ENCODE measurements at places on chromosomes 5 and 9. TPM values are rescaled to one million over a fixed set of nuclear protein-coding genes. Genes with fewer than 3 reads are reported as not detected.
A peak's percentile ranks its signal among the peaks of the same experiment; 100 is the strongest.

- no peaks in the 10 kb centered on the region for H3K27me3 ChIP-seq
- H3K36me3 ChIP-seq = no peaks in the 10 kb centered on the region
Measured at GRCh38 chr5:35242702-35243258, 12.5 kb upstream of the PRLR start.

GRCh38 chr9:92638621-92639101 is 31.3 kb downstream of the IPPK start:
- H3K4me1 ChIP-seq = no peaks in the 10 kb centered on the region
- H3K36me3 ChIP-seq = peaks cover 88% of the 10 kb centered on the region
- DNase-seq = no peak
- no peak overlapping the region for H3K4me3 ChIP-seq
- H3K27me3 ChIP-seq = no peaks in the 10 kb centered on the region

DNA sequence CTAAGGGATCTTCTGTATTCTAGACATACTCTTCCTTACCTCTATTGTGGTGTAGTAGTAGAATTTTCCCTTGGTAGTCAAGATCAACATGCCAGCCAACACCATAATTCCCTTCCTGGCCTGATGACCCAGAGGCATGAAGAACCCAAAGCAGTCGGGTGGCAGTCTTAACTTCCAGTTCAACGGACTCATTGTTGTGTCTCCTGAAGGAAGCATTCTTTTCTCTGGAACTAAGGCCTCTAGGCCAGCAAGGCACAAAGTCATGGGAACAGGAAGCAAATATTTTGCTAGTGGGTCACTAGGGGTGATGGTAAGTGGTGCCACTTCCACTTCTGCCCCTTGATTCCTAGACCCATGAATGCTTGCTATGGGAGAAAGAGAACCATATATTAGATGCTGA is 55.2 kb upstream of the DAPK1 start:
- no peaks in the 10 kb centered on the region for H3K27me3 ChIP-seq
- DNase-seq = no peak
- H3K4me3 ChIP-seq = no peak overlapping the region
- no peak overlapping the region for H3K27ac ChIP-seq
- H3K36me3 ChIP-seq = no peaks in the 10 kb centered on the region
- H3K4me1 ChIP-seq = no peaks in the 10 kb centered on the region

GRCh38 chr9:118693645-118694044 is 675.6 kb downstream of the BRINP1 start:
- no peaks in the 10 kb centered on the region for H3K36me3 ChIP-seq
- no peak overlapping the region for H3K4me3 ChIP-seq
- DNase-seq = no peak
- no peaks in the 10 kb centered on the region for H3K27me3 ChIP-seq
- no peaks in the 10 kb centered on the region for H3K4me1 ChIP-seq

DNA sequence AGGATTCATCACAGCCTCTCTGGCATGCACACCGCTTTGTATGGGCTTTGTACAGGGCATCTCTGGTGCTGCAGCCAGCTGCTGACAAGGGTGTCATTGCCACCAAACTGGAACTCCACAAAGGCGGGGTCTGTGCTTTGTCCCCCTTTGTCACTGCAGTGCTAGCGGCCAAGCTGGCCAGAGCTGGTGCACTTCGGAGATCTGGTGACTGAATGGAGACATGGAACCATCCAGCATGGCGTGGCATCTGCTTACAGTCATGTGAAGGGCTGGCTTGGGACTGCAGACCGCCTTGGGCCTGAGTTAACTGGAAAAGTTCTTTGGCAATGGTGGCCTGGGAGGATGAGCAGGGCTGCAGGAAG is 18.7 kb upstream of the COL5A1 start:
- H3K4me1 ChIP-seq = no peaks in the 10 kb centered on the region
- H3K4me3 ChIP-seq = no peak overlapping the region
- no peak for DNase-seq
- H3K36me3 ChIP-seq = no peaks in the 10 kb centered on the region

PAIP2 gene
- 58.9 TPM for polyA plus RNA-seq

- H3K4me3 ChIP-seq = no peak overlapping the region
- peak overlapping the region; percentile 71 for H3K27ac ChIP-seq
- DNase-seq = no peak
- H3K27me3 ChIP-seq = no peaks in the 10 kb centered on the region
- peaks cover 20% of the 10 kb centered on the region for H3K4me1 ChIP-seq
- H3K36me3 ChIP-seq = no peaks in the 10 kb centered on the region
Measured at GRCh38 chr5:142826741-142827492, 56.7 kb downstream of the ARHGAP26 start.

SOHLH1 gene
- polyA plus RNA-seq = not detected

DNA sequence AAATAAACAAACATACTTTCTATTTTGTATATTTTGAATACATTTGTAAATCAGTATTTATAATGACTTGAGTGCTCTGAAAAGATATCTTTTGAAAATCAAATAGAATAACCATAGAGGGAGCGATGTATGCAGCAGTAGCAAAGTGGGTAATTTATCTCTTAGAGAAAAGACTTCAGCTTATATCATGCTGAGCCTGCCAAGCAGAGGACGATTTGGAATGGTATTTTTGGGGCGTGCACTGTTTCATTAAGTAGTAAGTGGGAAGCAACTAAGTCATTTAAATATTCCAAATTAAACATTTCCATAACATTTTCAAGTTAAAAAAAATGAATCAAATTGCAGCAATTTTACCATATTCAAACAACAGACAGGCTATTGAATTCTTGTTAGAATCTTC is 147.6 kb downstream of the CDH10 start:
- no peak for DNase-seq
- H3K27me3 ChIP-seq = no peaks in the 10 kb centered on the region
- H3K4me3 ChIP-seq = no peak overlapping the region
- no peaks in the 10 kb centered on the region for H3K4me1 ChIP-seq
- H3K27ac ChIP-seq = no peak overlapping the region

DNA sequence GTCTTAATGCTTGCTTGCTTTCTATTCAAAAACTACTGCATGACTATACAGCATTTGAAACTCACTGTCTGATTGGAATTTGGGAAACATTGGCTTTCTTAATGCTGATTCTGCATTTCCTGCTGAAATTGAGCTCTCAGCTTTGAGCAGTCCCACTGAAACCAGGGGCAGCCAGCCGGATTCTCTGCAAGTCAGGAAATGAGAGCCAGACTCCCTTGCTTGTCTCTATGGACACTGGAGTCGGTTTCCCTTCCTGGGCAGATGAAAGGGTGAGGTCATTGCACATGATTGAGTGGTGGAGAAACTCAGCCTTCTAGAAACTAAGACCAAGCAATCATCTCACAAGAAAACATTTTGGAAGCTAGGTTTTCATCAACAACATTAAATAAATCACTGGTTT is 119.7 kb upstream of the SPATA31C2 start:
- no peak overlapping the region for H3K4me3 ChIP-seq
- no peaks in the 10 kb centered on the region for H3K36me3 ChIP-seq
- no peak overlapping the region for H3K27ac ChIP-seq
- peak; percentile 41 for DNase-seq

SLC28A3 gene
- not detected for polyA plus RNA-seq

- no peaks in the 10 kb centered on the region for H3K27me3 ChIP-seq
- peaks cover 3% of the 10 kb centered on the region for H3K4me1 ChIP-seq
- H3K27ac ChIP-seq = peak overlapping the region; percentile 85
- peak; percentile 43 for DNase-seq
Measured at GRCh38 chr5:81852291-81853029, 101.6 kb upstream of the SSBP2 start.

DNA sequence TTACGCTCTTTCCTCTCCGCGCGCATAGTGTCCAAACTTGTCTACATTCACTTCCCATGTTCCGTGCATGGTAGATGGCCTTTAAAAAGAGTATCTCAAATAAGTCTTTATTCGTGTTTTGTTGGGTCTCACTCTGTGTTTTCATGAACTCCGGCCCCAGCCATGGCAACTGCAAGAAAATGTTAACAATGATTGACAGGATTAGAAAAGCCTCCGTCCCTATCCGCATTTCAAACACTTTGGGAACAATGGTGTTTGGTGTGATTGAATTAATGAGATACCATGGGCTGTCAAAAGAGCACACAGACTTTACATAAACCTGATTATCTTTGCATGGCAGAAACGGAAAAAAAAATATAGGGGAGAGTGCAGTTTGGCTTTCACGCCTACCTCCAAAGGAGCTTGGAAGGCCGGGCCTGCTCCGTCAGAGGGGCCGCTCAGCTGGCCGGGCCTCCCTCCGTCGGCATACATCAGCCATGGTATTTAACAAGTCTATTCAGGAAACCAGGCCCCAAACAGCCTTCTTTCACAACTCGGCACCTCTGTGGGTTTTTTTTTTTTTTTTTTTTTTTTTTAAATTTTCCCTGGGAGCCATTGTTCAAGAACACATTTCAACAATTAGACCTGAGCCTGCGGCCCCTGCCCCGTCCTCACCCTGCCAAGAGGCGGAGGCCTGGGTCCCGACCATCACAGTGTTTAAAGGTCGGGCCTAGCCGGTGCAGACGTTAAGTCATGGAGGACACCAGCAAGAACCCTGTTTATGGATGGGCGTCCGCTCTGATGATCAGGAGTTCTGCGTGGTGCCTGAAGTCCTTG is 323.8 kb upstream of the IRX4 start:
- no peak for DNase-seq
- no peaks in the 10 kb centered on the region for H3K27me3 ChIP-seq
- no peak overlapping the region for H3K4me3 ChIP-seq
- no peaks in the 10 kb centered on the region for H3K4me1 ChIP-seq
- no peak overlapping the region for H3K27ac ChIP-seq

- no peak overlapping the region for H3K27ac ChIP-seq
- H3K27me3 ChIP-seq = no peaks in the 10 kb centered on the region
- H3K4me1 ChIP-seq = no peaks in the 10 kb centered on the region
- no peak for DNase-seq
- H3K4me3 ChIP-seq = no peak overlapping the region
Measured at GRCh38 chr5:72326306-72326649, 6.1 kb downstream of the PTCD2 start.

GRCh38 chr5:43332401-43332800 is 19.2 kb upstream of the HMGCS1 start:
- no peaks in the 10 kb centered on the region for H3K4me1 ChIP-seq
- no peaks in the 10 kb centered on the region for H3K27me3 ChIP-seq
- no peak for DNase-seq
- H3K36me3 ChIP-seq = no peaks in the 10 kb centered on the region

CAPSL gene
- not detected for polyA plus RNA-seq

ZNF300 gene
- polyA plus RNA-seq = 0.54 TPM

DNA sequence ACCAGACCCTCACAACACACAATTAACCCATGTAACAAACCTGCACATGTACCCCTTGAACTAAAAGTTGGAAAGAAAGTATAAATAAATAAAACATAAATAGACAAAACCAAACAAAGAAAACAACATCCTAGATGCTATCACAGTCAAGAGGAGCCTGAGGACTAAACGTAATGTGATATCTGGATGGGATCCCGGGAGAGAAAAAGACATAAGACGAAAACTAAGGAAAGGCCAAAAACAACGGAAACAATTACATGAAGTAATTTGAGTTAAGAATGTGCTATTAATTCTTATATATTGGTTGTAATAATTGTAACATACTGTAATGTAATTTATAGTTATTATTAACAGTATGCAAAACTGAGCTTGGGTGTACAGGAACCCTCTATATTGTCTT is 793.9 kb downstream of the SEMA5A start:
- no peak overlapping the region for H3K4me3 ChIP-seq
- DNase-seq = no peak
- H3K27ac ChIP-seq = no peak overlapping the region
- no peaks in the 10 kb centered on the region for H3K4me1 ChIP-seq
- H3K27me3 ChIP-seq = no peaks in the 10 kb centered on the region
- H3K36me3 ChIP-seq = no peaks in the 10 kb centered on the region

DNA sequence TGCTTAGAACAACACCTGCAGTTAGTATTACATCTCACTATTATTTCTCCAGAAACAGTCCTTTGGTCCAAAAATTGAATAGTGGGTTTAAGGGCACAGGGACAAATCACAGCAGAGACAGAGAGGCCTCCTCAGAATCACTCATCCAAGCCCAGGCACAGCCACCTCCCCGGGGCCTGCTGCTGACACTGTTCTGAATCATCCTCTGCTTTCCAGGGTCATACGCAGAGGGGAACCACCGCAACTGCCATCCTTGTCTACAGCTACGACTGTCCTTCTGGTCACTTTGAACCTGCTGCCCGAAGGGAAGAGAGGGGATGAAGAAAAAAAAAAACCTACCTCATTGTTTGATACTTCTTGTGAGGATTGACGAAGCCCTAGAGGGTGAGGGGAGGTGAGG is 35.3 kb upstream of the MAN2A1 start:
- H3K27me3 ChIP-seq = no peaks in the 10 kb centered on the region
- no peak overlapping the region for H3K27ac ChIP-seq
- DNase-seq = no peak
- no peaks in the 10 kb centered on the region for H3K36me3 ChIP-seq
- no peaks in the 10 kb centered on the region for H3K4me1 ChIP-seq
- no peak overlapping the region for H3K4me3 ChIP-seq

DNA sequence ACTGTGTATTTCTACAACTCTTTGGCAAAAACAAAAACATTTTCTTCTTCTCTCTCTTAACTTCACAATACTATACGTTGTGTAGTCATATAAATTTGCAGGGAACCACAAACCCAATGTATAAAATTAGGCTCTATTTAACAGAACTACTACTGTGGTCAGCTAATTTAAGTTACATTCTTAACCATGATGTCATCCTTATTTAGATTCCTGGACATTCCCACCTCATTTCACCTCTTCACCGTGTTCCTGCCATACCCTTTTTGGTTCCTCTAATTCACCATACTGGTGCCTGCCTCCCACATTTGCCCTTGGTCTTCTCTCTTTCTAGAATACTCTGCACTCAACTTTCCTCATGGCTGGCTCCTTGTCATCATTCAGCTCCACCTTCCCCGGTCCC is 75.7 kb upstream of the SH3GL2 start:
- no peaks in the 10 kb centered on the region for H3K27me3 ChIP-seq
- H3K36me3 ChIP-seq = no peaks in the 10 kb centered on the region
- H3K4me1 ChIP-seq = no peaks in the 10 kb centered on the region
- DNase-seq = no peak
- no peak overlapping the region for H3K27ac ChIP-seq

DNA sequence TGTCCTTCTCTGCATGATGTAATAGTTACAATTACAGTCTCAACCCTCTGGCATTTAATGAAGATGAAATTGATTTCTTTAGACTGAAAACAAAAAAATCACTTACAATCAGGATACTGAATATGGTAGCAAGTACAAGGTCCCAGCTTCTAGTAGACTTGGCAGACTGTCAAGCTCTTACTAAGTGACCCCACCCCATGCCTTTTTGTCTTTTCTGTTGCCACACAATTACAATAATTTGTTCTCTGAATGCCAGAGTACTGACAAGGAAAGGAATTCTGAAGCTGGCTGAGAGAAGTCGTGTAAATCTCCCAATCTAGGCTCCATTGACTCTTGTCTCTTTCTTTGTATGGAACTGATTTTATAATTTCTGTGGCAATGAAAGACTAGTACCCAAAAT is 154.2 kb downstream of the TMC1 start:
- peak; percentile 62 for DNase-seq
- H3K4me3 ChIP-seq = no peak overlapping the region
- H3K27ac ChIP-seq = no peak overlapping the region
- H3K27me3 ChIP-seq = no peaks in the 10 kb centered on the region

- H3K27ac ChIP-seq = no peak overlapping the region
- no peak for DNase-seq
- no peak overlapping the region for H3K4me3 ChIP-seq
- H3K36me3 ChIP-seq = no peaks in the 10 kb centered on the region
- no peaks in the 10 kb centered on the region for H3K27me3 ChIP-seq
Measured at GRCh38 chr5:72433522-72433921, 73.7 kb downstream of the ZNF366 start.

- no peak overlapping the region for H3K4me3 ChIP-seq
- no peaks in the 10 kb centered on the region for H3K36me3 ChIP-seq
- H3K4me1 ChIP-seq = no peaks in the 10 kb centered on the region
- H3K27ac ChIP-seq = no peak overlapping the region
- no peaks in the 10 kb centered on the region for H3K27me3 ChIP-seq
Measured at GRCh38 chr9:87067426-87067825, 120.1 kb upstream of the GAS1 start.

All from small intestine (tissue), 16 donors.